ELR (cell line): ENCODE measurements at places on chromosomes 6 and 20.

- DNase-seq = no peak
These were observed 159.7 kb downstream of the GMDS start for GRCh38 chr6:2085657-2086056.

DNA sequence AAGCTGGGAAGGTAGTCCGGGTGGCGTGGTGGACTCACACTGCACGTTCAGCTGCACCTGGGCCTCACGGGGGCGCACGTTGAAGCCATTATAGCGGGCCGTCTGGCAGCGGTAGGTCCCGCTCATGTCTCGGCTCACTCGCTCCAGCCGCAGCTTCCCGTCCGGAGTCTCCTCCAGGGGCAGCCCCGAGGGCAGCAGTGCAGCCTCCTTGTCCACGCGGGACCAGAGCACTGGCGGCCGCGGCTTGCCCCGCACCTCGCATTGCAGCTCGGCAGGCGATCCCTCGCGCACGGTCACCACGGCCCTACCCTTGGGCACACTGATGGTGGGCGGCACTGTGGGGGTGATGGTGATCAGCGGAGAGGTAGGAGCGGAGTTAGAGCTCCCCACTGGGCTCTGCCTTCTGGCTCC lies 47.6 kb downstream of the MDGA1 start:
- DNase-seq = no peak

- DNase-seq = no peak
These were observed 125.3 kb downstream of the SYCP2 start for GRCh38 chr20:59807909-59808728.

- no peak for DNase-seq
These were observed 1.5 kb downstream of the SIRPA start for GRCh38 chr20:1896484-1897258.

- no peak for DNase-seq
These were observed 160.8 kb upstream of the TNFAIP3 start for GRCh38 chr6:137706083-137706750.

DNA sequence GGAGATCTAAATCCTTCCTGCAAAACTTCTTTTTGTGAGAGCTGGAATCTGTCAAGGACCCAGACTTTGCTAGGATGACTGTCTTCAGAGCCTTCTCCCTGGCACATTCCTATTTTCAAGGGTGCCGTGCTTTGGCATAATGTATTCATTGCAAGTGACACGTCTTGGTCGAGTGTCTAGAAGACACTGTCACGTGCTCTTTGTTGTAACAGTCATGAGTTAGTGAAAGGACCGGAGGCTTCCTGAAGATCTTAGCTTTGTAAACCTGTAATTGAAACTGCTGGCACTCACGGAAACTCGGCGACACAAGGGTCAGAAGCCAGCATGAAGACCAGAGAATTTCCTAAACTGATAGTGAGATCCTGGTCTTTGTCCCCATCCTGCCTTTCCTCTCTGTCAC lies 19.7 kb upstream of the TAGAP start:
- no peak for DNase-seq

- peak; percentile 70 for DNase-seq
These were observed 430.3 kb upstream of the SOX4 start for GRCh38 chr6:21163110-21163837.

DNA sequence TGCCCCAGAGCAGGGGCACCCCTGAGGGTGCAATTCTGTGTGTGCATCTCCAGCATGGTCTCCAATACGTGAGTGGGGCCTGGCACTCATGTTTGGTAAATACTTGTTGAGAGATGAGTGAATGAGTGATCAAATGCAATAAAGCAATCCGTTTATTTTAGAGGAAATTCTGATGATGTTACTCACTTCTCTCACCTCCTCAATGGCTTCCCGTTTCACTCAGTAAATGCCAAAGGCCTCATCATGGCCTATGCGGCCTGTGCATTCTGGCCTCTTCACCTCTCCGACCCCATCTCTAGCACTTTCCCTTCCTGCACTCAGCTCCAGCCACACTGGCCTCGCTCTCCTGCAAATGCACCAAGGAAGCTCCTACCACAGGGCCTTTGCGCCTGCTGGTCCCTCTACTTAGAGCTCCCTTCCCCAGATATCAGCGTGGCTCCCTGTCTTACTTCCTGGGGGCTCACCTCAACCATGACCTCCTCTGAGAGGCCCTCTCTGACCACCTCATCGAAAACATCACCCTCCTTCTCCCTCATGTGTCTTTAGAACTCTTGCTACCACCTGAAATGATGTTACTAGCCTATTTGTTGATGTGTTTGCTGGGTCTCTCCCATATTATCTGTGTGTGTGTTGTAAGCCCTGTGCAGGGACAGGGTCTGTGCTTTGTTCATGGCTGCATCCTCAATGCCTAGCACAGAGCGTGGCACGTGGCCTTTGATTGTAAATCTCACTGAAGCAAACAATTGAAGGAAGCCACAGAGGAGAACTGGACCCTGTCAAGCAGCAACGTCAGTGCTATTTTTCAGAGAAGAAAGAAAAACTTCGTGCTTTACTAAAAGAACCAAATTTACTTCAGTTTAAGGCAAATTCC lies 42.6 kb downstream of the RAB44 start:
- DNase-seq = peak; percentile 77

GRCh38 chr20:3710011-3710466 lies 2.4 kb downstream of the SIGLEC1 start:
- DNase-seq = no peak

DNA sequence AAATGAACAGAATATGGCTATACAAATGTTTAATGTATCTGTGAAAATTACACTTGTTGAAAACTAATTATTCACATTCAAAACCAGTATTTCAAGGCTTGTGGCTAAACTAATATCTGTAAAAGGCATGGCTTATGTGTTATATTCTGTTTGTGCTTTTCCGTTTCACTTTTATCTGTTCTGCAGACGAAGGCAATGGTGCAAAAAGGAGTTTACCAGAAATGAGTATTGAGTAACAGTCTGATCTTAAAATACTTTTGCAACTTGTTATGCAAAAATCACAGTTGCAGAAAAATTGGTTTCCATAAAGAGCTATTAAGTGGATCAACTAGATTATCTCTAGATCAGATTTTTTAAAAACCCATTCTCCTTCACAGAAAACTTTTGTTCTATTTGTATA lies 9.4 kb upstream of the STX11 start:
- DNase-seq = no peak

DNA sequence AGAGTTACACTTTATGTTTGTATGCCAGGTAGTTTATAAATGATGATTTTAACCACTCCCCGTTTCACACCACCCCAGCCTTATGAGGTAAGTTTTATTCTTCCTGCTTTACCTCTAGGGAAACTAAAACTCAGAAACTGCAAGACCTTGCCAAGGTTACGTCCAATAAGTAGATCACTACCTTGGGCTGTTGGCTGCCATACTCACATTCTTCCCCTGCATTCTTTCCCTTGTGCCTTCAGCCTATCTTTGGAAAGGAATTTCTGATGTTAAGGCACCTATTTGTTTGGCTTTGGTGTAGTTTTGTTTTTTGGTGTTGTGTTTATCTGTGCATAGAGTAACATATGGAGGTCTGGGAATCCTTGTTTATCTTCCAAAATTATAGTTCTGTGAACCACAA lies 122.1 kb downstream of the UST start:
- DNase-seq = peak; percentile 19

GRCh38 chr20:60206259-60206658 lies 248.0 kb downstream of the CDH26 start:
- peak; percentile 68 for DNase-seq
